ENCODE measurements at places on chromosomes 11 and 22. TPM values are rescaled to one million over a fixed set of nuclear protein-coding genes. Genes with fewer than 3 reads are reported as not detected.

- DNase-seq: no peak
- no peak overlapping the region for H3K4me3 ChIP-seq
- no peaks in the 10 kb centered on the region for H3K36me3 ChIP-seq
- H3K27me3 ChIP-seq: peaks cover 51% of the 10 kb centered on the region
Measured at GRCh38 chr11:107741044-107741823, 29.4 kb upstream of the SLN start.

APOL4 gene
- total RNA-seq: not detected

- peaks cover 7% of the 10 kb centered on the region for H3K4me1 ChIP-seq
- no peak overlapping the region for H3K27ac ChIP-seq
- no peaks in the 10 kb centered on the region for H3K27me3 ChIP-seq
- H3K4me3 ChIP-seq: no peak overlapping the region
Measured at GRCh38 chr11:11309906-11310305, 43.1 kb downstream of the CSNK2A3 start.

RAPSN gene
- total RNA-seq: 0.34 TPM

GRCh38 chr11:70586261-70587074 lies 188.1 kb downstream of the CTTN start:
- no peak for DNase-seq
- no peaks in the 10 kb centered on the region for H3K27me3 ChIP-seq
- H3K4me3 ChIP-seq: no peak overlapping the region
- no peak overlapping the region for H3K27ac ChIP-seq

GRCh38 chr11:74297484-74297883 lies 14.0 kb downstream of the P4HA3 start:
- H3K36me3 ChIP-seq: peaks cover 9% of the 10 kb centered on the region
- no peaks in the 10 kb centered on the region for H3K4me1 ChIP-seq
- peaks cover 22% of the 10 kb centered on the region for H3K27me3 ChIP-seq
- DNase-seq: no peak
- no peak overlapping the region for H3K27ac ChIP-seq

- peaks cover 14% of the 10 kb centered on the region for H3K4me1 ChIP-seq
- H3K27ac ChIP-seq: no peak overlapping the region
- no peak for DNase-seq
- H3K4me3 ChIP-seq: no peak overlapping the region
- H3K36me3 ChIP-seq: no peaks in the 10 kb centered on the region
Measured at GRCh38 chr22:44700456-44700855, 1.5 kb upstream of the PRR5 start.

DNA sequence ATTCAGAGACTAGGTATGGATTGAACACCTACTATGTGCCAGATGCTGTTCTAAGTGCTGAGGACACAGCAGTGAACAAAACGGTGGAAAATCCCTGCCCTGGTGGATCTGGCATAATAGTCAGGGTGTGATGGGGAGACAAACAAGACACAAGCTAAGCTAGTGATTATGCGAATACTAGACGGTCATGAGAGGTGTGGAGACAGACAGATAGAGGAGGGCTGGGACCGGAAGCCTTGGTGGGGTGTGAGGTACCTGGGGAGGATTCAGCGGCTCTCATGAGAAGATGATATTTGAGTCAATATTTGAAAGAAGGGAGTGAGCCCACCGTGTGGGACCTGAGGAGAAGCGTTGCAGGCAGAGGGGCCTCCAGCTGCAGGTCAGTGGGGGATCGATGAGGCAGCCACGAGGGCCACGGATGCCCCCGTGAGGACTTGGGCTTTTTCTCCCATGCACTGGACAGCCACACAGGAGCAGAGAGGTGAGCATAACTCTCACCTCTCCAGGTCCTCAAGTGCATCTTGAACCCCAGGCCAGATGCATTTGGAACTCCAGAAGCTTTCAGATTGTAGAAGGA lies 4.7 kb downstream of the CD5 start:
- no peaks in the 10 kb centered on the region for H3K4me1 ChIP-seq
- no peak overlapping the region for H3K4me3 ChIP-seq
- no peaks in the 10 kb centered on the region for H3K27me3 ChIP-seq
- DNase-seq: no peak
- no peaks in the 10 kb centered on the region for H3K36me3 ChIP-seq
- H3K27ac ChIP-seq: peak overlapping the region; percentile 19

OR8K5 gene
- total RNA-seq: not detected

TUB gene
- total RNA-seq: 32.1 TPM

- H3K27me3 ChIP-seq: no peaks in the 10 kb centered on the region
- no peak overlapping the region for H3K27ac ChIP-seq
- peaks cover 1% of the 10 kb centered on the region for H3K4me1 ChIP-seq
- no peak overlapping the region for H3K4me3 ChIP-seq
Measured at GRCh38 chr11:74450318-74450717, 17.0 kb downstream of the KCNE3 start.

All from WTC11 (cell line).